ENCODE measurements at places on chromosomes 12 and 14. TPM values are rescaled to one million over a fixed set of nuclear protein-coding genes. Genes with fewer than 3 reads are reported as not detected.

The MAPKAPK5 gene
- 32.4 TPM for total RNA-seq

- no peak for DNase-seq
Measured at GRCh38 chr12:124024776-124025175, 51.8 kb downstream of the ZNF664 start.

- no peak for DNase-seq
Measured at GRCh38 chr12:59823567-59823966, 227.7 kb downstream of the SLC16A7 start.

The TSFM gene
- 25.5 TPM for total RNA-seq

The RASSF9 gene
- 0.32 TPM for total RNA-seq

DNA sequence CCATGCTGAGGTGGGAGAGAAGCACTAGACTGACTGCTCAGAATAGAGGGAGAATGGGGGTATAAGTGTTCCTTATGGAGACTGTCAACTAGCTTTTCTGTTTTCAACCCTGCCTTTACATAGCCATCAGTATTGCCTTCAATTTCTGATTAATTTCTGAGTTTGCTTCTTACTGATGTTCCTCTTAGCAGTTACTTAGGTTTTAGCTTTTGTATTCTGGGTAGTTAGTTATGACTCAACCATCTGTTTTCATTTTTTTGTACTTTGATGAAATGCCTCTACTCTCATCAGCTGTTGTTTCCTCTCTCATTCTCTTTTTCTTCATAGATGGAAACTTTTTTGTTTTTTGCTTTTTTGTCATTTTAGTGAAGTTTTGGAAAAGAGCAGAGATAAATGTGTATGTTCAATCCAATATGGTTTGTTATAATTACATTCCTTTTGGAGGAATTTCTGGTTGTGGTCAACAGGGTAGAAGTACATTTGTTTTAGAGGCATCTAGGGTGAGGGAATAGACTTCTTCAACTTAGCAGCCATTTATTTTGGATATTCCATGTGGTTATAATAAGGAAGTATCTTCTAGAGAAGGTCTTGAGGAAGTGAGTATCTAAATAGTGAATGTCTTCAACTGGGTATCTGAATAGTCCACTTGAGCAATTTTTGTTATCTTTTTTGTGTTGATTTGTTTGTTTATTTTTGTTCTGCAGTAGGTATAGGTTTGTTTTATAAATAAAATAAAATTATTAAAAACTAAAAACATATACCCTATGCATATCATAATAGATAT, 29.6 kb downstream of the PMCH start:
- peak; percentile 40 for DNase-seq

The FGF6 gene
- total RNA-seq: not detected

The PTGR2 gene
- total RNA-seq: 4.8 TPM

GRCh38 chr12:85996280-85996679, 122.2 kb downstream of the NTS start:
- peak; percentile 2 for DNase-seq

- DNase-seq: no peak
Measured at GRCh38 chr14:89236851-89237250, 180.2 kb downstream of the FOXN3 start.

DNA sequence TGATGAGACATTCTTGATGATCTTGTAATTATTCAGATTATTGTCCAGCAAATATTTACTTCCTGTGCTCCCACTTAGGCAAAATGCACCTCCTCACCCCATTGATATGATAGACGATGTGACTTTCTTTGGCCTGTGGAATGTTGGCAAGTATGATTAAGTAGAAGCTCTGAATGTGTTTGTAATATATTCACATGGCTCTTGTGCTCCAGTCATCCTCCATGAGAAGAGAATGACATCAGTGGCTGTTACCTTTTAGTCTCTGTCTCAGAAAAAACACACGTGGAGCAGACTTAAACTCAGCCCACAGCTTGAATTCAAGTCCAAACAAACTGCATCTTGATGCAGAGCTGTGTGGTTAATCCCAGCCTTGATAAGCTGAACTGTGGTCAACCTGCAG, 984.3 kb upstream of the FBXO33 start:
- no peak for DNase-seq

- DNase-seq: no peak
Measured at GRCh38 chr14:81193924-81194633, 26.7 kb downstream of the GTF2A1 start.

- no peak for DNase-seq
Measured at GRCh38 chr12:9947674-9948073, 15.5 kb upstream of the CLEC2A start.

DNA sequence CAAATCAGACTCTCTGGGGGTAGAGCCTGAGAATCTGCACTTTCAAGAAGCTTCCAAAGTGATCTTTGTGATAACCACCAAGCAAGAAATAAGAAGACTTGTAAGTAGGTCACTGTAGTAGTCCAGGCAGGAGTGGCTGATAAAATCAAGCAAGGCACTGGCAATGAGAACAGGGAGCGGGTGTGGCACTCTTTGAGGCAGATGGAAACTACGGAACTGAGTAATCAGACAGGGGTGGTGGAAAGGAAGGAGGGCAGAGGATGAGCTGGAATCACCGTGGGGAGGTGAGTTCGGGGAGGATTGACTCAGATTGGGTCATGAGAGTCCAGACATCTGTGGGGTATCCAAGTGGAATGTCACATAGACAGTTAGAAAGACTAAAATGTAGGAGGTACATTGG, 44.4 kb upstream of the PLXNC1 start:
- DNase-seq: no peak

DNA sequence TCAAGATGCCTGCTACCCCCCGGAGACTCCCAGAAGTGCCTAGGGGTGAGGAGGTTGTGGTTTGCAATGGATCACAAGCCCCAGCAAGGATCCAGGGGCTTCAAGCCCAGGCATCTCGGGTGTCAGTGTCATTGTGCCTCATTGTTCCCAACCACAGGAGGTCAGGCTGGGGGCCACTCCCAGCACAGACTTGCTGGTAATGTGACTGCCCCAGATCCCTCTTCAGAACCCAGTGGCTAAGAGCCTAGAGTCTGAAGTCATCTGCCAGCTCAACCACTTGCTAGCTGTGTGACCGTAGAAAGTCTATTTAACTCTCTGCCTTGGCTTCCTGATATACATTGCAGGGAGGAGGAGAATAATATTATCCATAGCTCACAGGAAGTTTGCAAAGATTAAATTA, 7.7 kb upstream of the ASB2 start:
- DNase-seq: no peak

DNA sequence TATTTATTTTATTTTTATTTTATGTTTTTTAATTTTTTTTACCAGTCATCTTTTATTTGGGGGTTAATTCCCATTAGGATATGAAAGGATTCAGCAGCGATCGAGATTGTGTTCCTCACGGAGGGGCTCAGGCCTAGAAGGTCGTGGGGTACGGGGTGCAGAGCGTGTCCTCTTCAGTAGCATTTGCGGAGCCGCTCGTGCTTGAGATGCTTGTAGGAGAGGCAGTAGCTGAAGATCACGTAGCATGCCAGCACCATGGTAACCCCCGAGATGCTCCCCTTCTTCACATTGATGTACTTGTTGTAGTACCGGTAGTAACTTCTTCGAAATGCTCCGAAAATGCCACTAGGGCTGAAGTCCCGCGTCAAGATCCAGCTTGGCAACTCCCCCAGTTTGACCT, 40.5 kb upstream of the PLEKHG6 start:
- no peak for DNase-seq

GRCh38 chr14:24162093-24162492, 1.0 kb downstream of the IRF9 start:
- DNase-seq: peak; percentile 35

The OR4N5 gene
- total RNA-seq: not detected

GRCh38 chr12:7092229-7092985, at the start of gene C1R:
Gene C1R (minus strand): TSS chr12:7092445. CDS start chr12:7092388, 57 bp downstream.
- DNase-seq: peak; percentile 92

DNA sequence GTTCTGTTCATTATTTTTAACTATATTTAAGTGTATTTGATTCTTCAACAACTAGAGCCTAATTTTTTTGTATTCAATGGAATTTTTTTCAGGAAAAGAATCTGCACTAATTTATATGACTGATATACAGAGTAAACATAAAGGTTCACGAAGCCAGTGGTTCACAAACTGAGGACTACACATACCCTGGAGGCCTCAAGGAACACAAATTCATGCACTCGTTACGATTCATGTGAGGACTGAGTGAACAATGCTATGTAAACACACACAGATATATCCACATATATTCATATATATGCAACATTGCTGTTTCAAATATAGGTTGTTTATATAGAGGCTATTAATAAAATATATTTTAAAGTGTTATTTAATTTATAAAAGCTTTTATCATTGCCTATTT, 137.8 kb downstream of the PHLDA1 start:
- no peak for DNase-seq

The INHBE gene
- total RNA-seq: 1.7 TPM

DNA sequence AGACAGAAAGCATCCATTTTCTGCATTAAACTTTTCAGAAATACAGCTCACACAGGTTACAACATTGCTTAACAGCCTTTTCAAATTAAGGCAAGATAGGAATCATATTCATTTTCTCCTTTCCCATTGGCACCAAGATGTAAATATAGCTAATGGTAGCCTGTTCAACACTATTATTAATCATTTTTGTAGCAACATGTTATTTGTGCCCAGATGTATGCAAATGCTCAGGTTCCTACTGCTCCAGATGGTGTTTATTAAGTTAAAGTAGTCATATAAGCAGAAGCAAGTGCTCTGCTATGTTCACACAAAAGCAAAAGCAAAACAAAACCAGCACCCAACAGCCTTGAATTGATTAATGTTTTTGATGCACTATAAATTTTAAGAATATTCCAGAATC, 1110.6 kb downstream of the SLC6A15 start:
- no peak for DNase-seq

- peak; percentile 18 for DNase-seq
Measured at GRCh38 chr12:103742349-103742932, 98.6 kb downstream of the NT5DC3 start.

GRCh38 chr12:25101092-25101445, 93.9 kb downstream of the DNAI7 start:
- no peak for DNase-seq

GRCh38 chr14:61518403-61518802, 176.9 kb upstream of the HIF1A start:
- DNase-seq: no peak

GRCh38 chr12:119393677-119394076, 59.1 kb downstream of the CCDC60 start:
- no peak for DNase-seq

DNA sequence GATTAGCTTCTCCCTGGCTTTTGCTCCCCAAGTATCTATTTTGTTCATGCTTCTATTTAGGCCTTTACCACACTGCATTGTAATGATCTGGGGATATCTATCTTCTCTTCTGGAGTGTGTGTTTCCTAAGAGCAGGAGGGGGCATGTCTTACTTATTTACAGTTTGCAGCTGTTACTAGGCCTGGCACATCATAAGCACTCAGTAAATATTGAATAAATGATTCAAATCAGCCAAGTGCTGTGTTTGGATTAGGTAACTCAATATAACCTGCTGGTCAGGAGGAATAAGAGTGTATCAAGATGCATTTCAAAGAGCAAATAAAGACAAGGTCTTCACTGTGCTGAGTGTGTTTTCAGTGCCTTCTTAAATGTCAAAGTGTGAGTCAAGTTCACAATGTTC, 186.1 kb downstream of the FOXG1 start:
- DNase-seq: no peak

DNA sequence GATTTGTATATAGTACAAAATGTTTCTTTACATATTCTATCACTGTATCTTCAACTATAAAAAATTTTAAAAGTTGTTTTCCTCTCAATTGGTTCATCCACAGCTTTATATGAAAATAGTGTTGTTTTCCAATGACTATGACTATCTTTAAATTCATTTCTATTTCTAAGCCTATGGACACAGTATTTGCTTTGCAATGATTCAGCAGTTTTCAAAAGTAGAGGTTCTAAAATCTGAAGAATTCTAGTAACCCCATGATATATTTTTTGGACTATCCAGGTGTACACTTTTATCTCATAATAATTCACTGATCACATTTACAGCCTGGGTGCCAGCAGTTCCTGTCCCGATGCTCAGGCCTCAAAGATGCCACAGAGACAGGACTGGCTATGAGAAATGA, 118.4 kb upstream of the PTPRR start:
- DNase-seq: no peak

DNA sequence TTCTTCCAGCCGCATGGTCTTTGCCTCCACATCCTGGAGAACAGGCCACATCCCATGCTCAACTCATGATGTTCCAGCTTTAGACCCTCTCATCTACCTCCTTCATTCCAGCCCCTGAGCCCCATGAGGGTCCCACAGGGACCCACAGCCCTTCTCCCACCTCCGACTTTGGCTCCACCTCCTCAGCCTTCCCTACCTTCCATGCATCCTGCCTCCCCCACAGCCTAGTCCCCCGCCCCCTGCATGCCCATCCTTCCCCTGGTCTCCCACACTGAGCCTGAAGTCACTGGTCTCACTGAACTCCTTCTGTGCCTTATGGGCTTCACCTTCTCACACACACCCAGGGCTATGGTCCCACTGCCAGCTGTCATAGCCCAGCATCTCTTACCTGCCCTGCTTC, 9.8 kb downstream of the RAPGEF3 start:
- no peak for DNase-seq

- peak; percentile 12 for DNase-seq
Measured at GRCh38 chr12:29226616-29227015, 77.5 kb downstream of the FAR2 start.

DNA sequence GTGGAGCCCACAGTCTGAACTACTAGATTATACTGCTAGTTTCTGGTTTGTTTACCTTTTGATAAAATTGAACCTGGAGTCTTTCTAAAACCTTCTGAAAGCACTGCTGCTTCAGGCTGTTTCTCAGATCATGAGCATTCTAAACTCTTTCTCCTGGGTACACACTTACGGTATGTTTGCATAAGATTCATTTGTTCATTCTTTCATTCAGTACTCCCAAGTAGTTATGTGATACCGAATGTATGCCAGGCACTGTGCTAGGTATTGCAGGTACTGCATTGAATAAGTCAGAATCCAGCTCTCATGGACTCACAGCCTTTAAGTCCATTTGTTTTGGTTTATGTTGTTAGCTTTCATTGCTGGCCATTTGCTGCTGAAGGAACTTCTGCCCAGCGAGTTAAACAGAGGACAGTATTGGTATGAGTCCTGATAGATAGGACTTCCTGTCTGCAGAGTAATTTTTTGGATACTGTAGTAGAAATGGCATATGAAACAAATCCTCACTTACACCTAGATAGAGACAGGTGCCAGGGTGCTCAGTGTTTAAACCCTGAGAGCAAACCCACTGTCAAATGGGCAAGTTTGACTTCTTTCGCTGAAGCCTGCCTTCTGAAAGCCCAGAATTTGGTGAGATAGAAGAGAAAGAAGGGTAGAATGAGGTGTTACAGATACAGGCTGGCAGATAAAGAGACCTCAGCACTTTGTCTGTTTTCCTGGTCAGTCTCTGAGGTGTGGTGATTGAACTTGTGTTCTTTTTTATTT, 2.1 kb downstream of the SUSD6 start:
- DNase-seq: no peak

GRCh38 chr12:1122786-1123185, 131.8 kb downstream of the ERC1 start:
- DNase-seq: peak; percentile 86
